ENCODE measurements at places on chromosomes 3 and 15.
A peak's percentile ranks its signal among the peaks of the same experiment; 100 is the strongest.

DNA sequence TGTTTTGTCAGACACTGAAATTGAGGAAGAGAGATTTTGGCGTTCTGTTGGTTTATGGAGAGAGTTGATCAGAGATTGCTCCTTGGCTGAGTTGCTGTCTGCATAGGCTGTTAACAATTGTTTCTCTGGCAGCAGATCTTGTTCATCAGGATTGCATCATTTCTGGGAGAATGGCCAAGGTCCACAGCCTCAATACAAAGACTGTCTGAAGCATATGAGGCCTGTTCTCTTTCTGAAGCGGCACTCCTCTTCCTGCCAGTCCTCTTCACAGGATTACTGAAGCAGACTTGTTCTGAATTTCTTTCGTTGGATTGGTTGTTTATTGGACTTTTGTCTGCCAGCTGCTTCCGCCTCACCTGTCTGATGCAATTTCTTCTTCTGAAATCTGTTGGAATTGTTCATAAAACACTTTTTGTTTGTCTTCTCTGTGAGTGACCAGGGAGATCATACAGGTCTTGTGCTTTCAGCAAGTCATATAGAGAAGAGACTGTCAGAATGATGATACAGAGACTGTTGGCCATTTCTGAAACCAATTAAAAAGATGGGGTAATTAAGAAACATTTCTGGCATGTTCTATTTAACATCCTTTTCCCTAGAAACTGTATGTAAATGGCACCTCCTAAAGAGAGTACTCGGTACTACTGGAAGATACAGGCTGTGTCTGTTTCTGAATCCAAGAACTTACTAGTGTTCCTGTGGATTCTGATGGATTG lies 25.5 kb downstream of the SETD5 start:
- peaks cover 17% of the 10 kb centered on the region for H3K36me3 ChIP-seq
- H3K27me3 ChIP-seq, result no peaks in the 10 kb centered on the region
- peak overlapping the region; percentile 76 for H3K27ac ChIP-seq
- no peak overlapping the region for H3K4me3 ChIP-seq

DNA sequence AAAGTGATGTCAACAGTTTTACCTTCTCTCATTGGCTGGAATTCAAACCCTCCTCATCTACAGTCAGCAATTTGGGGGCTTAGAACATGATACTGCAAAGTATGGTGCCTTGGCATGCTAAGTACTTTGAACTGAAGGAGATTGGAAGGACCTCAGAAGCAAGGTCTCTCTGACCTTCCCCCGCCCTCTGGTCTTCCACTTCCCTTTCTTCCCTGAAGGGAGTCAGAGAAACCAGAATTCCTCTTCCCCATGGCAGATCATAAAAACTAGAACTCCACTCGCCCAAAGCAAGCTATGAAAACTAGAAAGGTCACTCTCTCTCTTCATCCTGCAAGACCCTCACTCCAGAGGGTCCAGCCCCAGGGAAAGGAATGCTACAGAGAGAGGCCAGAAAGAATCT lies 64.2 kb downstream of the CD200R1L start:
- no peaks in the 10 kb centered on the region for H3K27me3 ChIP-seq
- no peak for DNase-seq
- no peaks in the 10 kb centered on the region for H3K36me3 ChIP-seq
- H3K27ac ChIP-seq, result no peak overlapping the region
- H3K4me3 ChIP-seq, result no peak overlapping the region
- peaks cover 18% of the 10 kb centered on the region for H3K4me1 ChIP-seq

- no peak for DNase-seq
- H3K27me3 ChIP-seq, result no peaks in the 10 kb centered on the region
- no peaks in the 10 kb centered on the region for H3K4me1 ChIP-seq
Measured at GRCh38 chr3:46763178-46763577, 45.5 kb upstream of the PRSS50 start.

- no peak overlapping the region for H3K4me3 ChIP-seq
- H3K27me3 ChIP-seq, result no peaks in the 10 kb centered on the region
- H3K4me1 ChIP-seq, result no peaks in the 10 kb centered on the region
- H3K36me3 ChIP-seq, result peaks cover 18% of the 10 kb centered on the region
- no peak for DNase-seq
Measured at GRCh38 chr3:44988073-44988472, 12.0 kb downstream of the EXOSC7 start.

DNA sequence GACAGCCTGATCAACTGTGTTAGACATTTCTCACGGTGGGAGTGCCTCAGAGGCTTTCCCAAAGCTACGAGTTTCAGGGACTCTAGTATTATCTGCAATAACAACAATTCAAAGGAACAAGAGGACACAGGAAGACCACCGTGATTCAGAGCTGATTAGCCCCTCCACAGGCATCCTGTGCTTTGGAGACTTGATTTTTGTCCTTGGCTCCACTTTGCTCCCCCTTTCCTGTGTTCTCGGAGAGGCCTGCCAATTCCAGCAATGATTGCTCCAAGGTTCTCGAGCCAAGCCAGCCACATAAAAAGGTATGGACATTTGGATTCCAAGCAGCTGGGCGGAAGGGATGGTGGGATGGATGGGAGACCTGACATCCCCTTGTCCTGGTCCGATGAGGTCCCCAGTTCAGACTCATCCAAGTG lies 14.3 kb downstream of the EHD4 start:
- no peak for DNase-seq
- H3K4me3 ChIP-seq, result no peak overlapping the region
- H3K36me3 ChIP-seq, result peaks cover 23% of the 10 kb centered on the region
- no peaks in the 10 kb centered on the region for H3K27me3 ChIP-seq
- no peak overlapping the region for H3K27ac ChIP-seq
- H3K4me1 ChIP-seq, result peaks cover 5% of the 10 kb centered on the region

- H3K4me3 ChIP-seq, result no peak overlapping the region
- no peak for DNase-seq
- peaks cover 18% of the 10 kb centered on the region for H3K4me1 ChIP-seq
- H3K36me3 ChIP-seq, result peaks cover 18% of the 10 kb centered on the region
- no peak overlapping the region for H3K27ac ChIP-seq
Measured at GRCh38 chr3:120604784-120605183, 8.6 kb downstream of the NDUFB4 start.

DNA sequence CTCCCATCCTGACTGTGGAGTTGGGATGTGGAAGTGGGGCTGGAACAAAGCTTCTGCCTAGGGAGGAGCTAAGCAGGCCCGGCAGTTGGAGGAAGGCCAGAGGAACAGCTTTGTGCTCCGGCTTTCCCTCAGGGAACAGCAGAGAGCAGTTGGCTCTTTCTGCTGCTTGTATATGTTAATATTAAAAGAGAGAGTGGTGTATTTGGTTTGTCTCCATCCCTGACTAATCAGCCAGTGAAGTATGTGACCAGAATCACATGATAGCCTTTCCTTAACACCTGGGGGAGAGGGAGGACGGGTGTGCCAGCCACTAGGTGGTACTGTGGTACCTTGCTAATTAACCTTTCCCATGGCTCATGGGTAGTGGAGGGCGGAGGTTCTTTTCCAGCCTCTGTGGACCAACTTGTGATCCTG lies 10.0 kb downstream of the EIF2B5 start:
- peak; percentile 68 for DNase-seq
- no peaks in the 10 kb centered on the region for H3K27me3 ChIP-seq
- no peak overlapping the region for H3K27ac ChIP-seq
- H3K4me1 ChIP-seq, result peaks cover 13% of the 10 kb centered on the region
- peaks cover 59% of the 10 kb centered on the region for H3K36me3 ChIP-seq

GRCh38 chr3:150140614-150141321 lies 170.1 kb upstream of the PFN2 start:
- H3K4me3 ChIP-seq, result no peak overlapping the region
- H3K36me3 ChIP-seq, result no peaks in the 10 kb centered on the region
- H3K4me1 ChIP-seq, result no peaks in the 10 kb centered on the region
- no peak for DNase-seq
- H3K27me3 ChIP-seq, result no peaks in the 10 kb centered on the region

DNA sequence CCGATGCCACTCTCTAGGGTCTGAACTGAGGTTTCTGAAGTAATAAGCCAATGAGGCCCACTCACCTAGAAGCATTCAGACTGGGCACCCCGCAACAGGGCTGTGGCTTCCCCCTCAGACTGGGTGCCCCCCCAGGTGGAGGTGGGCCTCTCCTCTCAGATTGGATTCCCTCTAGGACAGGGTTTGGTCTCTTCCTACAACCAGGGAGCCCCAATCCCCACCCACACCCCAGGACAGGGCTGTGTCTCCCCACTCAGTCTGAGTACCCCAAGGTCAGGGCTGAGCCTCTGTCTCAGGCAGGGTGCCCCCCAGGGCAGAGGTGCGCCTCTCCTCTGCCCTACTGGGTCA lies 27.7 kb downstream of the PTH1R start:
- H3K4me3 ChIP-seq, result no peak overlapping the region
- peaks cover 20% of the 10 kb centered on the region for H3K4me1 ChIP-seq
- no peaks in the 10 kb centered on the region for H3K27me3 ChIP-seq
- peak; percentile 38 for DNase-seq

DNA sequence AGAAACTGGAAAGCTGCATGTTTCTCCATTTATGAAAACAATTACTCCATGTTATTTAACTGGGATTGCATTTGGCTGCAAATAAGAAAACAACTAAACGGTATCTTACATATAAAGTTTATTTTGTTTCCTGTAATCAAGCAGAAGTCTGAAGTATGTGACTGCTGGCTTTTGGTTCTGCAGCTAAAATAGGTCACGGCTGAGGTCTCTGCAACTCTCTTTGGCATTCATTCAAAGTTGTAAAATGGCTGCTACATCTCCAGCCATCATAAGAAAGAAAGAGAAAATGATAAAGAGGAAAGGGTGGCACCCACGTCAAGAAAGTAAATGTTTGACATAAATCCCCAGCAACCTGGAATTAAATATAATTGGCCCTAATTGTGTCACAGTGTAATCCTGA lies 406.1 kb downstream of the TBC1D5 start:
- H3K4me1 ChIP-seq, result no peaks in the 10 kb centered on the region
- DNase-seq, result no peak
- H3K4me3 ChIP-seq, result no peak overlapping the region
- H3K36me3 ChIP-seq, result no peaks in the 10 kb centered on the region

DNA sequence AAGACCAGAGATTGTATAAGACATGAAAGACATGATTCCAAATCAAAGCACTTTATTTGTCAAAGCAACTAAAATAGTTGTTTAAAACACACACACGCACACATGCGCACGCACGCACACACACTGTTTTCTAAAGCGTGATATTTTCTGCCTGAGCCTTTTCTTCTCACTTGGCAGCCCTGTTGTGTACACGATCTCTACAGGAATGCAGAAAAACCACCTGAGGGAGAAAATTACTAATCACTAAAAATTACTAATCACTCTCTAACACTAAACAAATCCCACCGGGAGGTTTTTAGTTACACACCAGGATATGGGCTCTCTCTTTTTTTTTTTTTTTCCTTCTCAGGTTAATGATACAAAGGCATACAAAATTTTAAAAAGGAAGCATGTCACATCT lies 160.1 kb upstream of the ATP11B start:
- DNase-seq, result no peak
- no peak overlapping the region for H3K27ac ChIP-seq
- H3K4me3 ChIP-seq, result no peak overlapping the region
- H3K4me1 ChIP-seq, result no peaks in the 10 kb centered on the region
- H3K27me3 ChIP-seq, result no peaks in the 10 kb centered on the region

DNA sequence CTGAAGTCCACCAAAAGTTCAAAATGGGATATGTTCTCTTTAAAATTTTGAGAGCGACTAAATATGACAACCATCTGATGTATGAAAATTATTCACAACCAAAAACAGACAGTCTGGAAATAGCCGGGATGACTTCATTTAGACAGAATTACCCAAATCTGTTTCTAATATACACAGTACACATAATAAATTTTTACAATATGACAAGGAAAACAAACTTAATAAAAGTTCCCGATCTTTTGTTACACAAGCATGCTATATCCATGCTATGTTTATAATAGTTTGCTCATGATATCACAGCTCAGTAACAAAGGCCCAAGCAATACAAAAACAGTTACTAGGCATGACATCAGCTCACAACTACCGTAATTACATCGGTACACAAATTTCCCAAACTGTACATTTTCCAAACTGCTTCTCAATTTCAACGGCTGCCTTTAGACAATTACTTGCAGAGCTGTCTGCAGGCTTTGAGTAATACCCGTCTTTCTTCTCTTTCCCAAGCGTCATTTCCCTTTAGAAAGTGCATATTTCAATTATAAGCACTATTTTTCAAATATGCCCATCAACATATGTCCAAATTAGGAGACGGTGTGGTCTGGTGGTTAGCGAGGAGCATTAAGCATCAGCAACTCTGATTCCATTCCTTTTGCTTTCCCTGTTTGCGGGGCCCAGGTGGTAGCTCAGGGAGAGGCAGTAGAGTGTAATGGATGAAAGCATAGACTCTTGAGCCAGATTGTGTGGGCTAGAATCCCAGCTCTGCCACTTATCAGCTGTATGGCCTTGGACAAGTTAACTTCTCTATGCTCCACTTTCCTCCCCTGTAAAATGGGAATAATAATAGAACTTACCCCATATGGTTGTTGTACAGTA lies 481.2 kb downstream of the FOXP1 start:
- no peaks in the 10 kb centered on the region for H3K27me3 ChIP-seq
- peak overlapping the region; percentile 14 for H3K27ac ChIP-seq
- no peak for DNase-seq
- no peaks in the 10 kb centered on the region for H3K36me3 ChIP-seq
- peaks cover 9% of the 10 kb centered on the region for H3K4me1 ChIP-seq

DNA sequence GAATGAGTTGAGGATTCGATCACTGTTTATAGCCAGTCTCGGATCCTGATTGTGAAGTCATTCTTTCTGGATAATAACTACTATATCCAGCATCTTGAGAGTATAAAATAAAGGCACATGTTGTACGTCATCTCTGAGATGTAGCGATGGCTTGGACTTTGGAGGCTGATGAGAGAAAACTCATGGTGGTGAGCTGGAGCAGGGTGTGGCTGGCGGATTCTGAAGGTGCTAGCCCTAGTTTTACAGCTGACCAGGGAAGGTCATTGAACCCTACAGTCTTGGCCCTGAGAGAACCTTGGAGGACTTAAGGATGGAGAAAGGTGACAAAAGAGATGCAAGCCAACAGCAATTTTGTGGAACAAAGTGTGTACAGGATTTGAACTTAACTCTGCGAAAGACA lies 153.8 kb downstream of the IGF1R start:
- H3K27me3 ChIP-seq, result no peaks in the 10 kb centered on the region
- no peak for DNase-seq
- no peaks in the 10 kb centered on the region for H3K36me3 ChIP-seq

DNA sequence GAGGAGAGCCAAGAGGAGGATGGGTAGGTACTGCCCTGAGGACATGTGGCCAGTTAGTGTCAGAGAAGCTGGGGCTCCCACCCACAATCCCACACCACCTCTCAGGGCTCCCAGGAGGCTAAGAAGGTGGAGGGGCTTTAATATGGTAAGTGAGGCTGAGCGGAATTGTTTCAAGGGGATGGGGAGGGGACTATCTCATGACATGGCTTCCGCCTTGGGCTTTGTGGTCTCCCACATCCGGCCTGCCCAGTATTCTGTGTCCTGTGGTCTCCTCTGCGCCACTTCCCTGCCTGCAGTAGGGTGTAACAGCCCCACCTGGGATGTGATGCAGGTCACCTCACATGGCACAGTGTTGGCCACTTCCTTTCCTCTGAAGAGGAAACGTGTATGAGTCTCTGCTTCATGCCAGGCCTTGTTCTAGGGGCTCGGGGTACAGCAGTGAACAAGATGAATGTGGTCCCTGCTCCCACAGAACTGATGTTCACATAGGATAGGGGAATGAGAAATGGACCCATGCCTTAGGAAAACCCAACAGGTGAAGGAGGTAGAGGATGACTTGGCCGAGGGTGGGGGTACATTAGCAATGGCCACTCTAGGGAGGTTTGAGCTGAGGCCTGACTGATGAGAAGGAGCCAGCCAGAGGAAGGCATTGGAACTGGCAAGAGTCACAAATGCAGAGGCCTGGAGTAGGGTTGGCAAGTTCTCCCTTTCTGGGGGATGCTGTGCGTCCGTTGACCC lies 3.2 kb downstream of the NEIL1 start:
- peaks cover 4% of the 10 kb centered on the region for H3K4me1 ChIP-seq
- no peaks in the 10 kb centered on the region for H3K27me3 ChIP-seq
- no peak overlapping the region for H3K4me3 ChIP-seq
- no peaks in the 10 kb centered on the region for H3K36me3 ChIP-seq
- DNase-seq, result peak; percentile 93
- peak overlapping the region; percentile 87 for H3K27ac ChIP-seq

Measured in spleen (tissue), 13 donors.